ENCODE measurements at places on chromosomes 2 and 18.
A peak's percentile ranks its signal among the peaks of the same experiment; 100 is the strongest.

GRCh38 chr18:31161757-31162418 lies 768 bp downstream of the DSC1 start:
- DNase-seq, result no peak

- DNase-seq, result no peak
Measured at GRCh38 chr2:55108456-55109160, 58.4 kb upstream of the RTN4 start.

DNA sequence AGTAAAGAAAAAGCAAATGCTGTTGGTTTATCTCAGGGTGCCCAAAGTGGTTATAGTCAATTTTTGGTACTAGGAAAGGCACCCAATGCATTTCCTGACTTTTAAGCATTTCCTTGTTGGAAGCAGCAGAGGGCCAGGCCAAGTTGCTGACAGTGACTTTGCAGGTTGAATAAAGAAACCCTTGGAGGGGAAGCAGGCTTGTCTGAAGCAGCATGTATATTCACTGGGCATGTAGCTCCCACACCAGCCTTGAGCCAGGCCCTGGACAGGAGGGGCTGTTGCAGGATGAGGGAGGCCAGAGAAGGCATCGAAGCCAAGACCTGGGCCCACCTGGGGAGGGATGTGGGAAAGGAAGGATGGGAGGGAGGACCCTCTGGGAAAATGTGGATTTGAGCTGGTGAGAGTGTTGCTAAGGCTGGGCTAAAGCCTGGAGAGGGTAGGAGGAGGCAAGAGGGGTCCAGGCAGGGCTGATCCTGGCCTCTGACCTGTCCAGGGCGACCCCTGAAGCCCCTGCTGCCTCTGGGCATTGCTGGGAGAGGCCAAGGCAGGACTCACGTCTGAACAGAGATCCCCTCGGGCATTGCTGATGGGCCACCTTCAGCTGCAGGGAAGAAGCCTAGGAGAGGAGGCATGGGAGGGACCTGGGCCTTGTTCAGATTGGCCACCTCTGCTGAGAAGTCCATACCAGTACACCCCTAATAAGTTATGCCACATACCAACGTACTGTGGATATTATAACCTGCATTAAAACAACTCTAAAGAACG lies 79.6 kb downstream of the STPG4 start:
- peak; percentile 54 for DNase-seq

GRCh38 chr2:225526760-225527390 lies 127.4 kb downstream of the NYAP2 start:
- DNase-seq, result no peak

DNA sequence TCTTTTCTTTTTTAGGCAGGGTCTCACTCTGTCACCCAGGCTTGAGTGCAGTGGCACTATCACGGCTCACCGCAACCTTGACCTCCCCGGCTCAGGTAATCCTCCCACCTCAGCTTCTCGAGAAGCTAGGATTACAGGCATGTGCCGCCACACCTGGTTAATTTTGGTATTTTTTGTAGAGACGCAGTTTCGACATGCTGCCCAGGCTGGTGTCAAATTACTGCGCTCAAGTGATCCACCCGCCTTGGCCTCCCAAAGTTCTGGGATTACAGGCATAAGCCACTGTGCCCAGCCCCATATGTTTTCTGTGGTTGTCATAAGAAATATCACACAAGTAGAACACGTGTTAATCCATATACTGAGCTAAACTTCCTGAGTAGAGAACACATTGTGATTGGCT lies 14.6 kb downstream of the ENOSF1 start:
- no peak for DNase-seq

DNA sequence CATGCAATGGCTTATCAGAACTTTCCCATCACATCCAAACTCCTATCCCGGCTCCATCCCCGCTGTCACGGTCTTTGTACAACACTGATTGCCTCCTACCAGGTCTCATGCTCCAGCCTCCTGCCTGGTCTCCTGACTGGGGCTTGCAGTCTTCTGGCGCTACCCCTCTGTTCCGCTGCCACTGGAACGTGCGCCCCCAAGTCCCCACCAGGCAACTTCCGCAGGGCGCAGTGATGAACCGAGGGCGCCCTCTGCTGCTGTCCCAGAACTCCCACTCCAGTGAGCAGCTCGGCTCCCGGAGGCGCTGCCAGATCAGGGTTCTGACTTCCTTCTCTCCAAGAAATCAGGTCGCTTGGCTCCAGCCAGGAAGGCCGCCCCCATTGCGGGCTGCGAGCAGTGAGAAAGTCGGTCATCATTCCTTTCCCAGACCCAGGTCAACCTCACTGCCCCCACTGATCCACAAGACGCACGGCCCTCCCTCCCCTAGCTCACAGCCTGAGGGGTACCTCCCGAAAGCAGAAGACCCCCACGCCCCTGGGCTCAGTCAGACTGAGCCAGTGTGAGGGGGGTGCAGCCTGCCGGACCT lies 43.9 kb upstream of the RAB11FIP5 start:
- peak; percentile 68 for DNase-seq

- peak; percentile 34 for DNase-seq
Measured at GRCh38 chr18:36481201-36481657, 183.7 kb downstream of the FHOD3 start.

GRCh38 chr2:200738590-200738989 lies 73.1 kb upstream of the BZW1 start:
- no peak for DNase-seq

DNA sequence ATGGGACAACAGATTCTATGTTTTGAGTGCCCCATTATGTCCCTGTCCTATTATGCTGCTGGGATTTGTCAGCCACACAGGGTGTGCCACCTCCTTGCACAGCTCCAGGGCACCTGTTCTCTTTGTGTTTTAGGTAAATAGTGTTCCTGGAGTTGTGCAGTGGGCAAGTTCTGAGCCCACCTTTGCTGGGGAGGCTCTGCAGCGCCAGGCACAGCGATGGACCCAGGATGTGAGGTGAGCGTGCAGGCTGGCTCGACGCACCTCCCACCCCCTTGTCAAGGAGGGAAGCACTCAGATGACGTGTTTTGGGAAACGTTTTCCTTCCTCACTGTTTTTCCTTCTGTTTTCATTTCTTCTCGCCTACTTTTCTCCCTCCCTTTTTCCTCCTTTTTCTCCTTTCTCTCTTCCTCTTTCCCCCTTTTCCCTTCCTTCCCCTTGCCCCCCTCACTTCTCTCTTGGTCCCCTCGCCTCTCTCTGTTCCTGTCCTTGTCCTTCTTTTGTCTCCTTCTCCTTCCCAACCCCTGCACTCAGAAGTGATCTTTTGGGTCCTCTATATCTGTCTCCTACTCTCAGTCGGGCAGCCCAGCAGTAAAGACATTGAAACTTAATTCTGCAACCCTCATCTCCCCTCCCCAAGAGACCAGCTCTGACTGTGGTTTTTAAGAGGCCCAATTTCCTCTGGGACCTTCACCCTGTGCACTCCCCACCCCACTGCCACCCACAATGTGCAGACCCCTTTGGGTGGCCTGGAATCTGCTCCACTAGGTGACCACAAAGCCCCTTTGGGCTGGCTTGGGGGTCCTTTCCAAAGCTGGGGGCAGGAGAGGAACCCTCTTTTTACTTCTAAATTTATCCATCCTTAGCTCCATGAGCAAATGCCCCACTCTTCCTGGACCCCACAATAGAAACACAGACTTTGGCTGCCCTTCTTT lies 104.0 kb downstream of the MCFD2 start:
- no peak for DNase-seq

DNA sequence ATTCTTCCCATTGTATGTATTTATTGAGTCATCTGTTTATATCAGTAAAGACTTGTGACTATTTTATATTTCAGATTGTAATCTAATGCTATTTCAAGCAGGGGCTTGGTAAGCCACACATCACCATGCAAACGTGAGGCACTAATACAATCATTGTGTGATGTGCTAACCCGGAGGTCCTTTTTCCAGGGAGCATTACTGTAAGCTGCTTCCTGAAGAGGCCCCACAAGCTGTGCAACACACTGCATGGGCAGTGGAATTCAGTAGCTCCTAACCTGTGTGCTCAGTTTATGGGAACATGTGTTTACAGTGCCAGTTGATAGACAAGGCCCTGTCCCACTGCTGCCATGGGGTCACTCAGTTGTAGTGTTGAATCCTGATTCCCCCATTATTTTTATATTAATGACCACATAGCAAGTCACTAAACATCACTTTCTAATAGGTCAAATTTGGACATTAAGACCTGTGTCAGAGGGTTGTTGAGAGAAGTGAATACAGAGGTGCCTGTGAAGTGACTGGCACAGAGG lies 162.9 kb downstream of the FHOD3 start:
- no peak for DNase-seq

GRCh38 chr2:65500310-65501040 lies 68.1 kb upstream of the SPRED2 start:
- no peak for DNase-seq

DNA sequence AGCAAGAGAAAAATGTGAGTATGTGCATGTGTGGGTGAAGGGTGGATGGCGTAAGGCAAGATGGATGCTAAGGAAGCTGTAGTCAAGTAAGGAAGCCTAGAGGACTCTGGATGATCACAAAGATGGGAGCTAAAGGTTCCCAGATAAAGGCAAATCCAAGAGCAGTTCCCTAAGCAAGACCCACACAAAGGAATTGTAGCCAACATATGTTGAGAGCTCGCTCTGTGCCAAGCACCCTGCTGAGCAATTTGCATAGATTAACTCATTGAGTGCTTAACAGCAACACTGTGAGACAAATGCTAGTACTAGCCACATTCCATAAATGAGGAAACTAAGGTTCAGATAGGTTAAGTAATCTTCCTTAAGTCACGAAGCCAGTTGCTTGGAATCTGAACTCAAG lies 132.6 kb downstream of the C1D start:
- DNase-seq, result no peak

DNA sequence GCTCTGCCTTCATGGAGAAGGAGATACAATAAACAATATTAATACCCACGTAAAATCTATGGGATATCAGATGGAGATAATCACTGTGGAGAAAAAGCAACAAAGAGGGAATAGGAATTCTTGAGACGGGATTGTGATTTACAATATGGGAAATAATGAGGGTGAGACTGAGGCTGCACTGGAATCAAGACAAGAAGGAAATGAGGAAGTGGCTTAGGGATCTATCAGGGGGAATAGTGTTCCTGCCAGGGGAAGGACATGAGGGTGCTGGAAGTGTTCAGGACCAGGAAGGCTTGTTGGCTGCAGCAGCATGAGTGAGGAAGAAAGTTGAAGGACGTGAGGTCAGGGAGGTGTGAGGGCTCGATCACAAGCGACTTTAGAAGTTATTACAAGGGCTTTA lies 182.4 kb downstream of the DYSF start:
- DNase-seq, result no peak

DNA sequence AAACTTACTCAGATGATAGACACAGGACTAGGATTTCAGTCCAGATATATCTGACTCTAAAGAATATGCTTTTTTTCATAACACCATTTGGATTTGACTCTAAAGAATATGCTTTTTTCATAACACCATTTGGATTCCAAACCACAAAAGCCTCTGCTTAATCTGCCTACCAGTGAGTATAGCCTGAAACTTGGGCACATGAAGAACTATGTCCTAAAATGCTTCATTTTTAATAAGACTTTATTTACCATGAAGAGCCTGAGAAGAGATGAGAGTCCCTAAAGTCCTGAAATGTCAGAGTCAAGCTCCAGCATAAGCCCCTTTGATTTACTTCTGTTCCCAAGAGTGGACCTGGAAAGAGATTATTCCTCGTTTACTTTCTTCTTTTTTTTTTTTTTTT lies 54.5 kb upstream of the STPG4 start:
- DNase-seq, result peak; percentile 39

- DNase-seq, result no peak
Measured at GRCh38 chr2:65565681-65566080, 133.3 kb upstream of the SPRED2 start.

GRCh38 chr2:88828397-88829137 lies 137.1 kb downstream of the RPIA start:
- DNase-seq, result peak; percentile 47

GRCh38 chr2:96463119-96463518 lies 42.0 kb downstream of the NEURL3 start:
- DNase-seq, result no peak

GRCh38 chr2:225820826-225821225 lies 421.3 kb downstream of the NYAP2 start:
- DNase-seq, result peak; percentile 54

GRCh38 chr2:197054437-197054836 lies 127.9 kb upstream of the PGAP1 start:
- no peak for DNase-seq

- DNase-seq, result no peak
Measured at GRCh38 chr2:49686291-49686690, 532.0 kb upstream of the FSHR start.

GRCh38 chr2:229342376-229342775 lies 71.3 kb upstream of the PID1 start:
- peak; percentile 29 for DNase-seq

GRCh38 chr2:63122921-63123320 lies 72.3 kb downstream of the OTX1 start:
- no peak for DNase-seq

DNA sequence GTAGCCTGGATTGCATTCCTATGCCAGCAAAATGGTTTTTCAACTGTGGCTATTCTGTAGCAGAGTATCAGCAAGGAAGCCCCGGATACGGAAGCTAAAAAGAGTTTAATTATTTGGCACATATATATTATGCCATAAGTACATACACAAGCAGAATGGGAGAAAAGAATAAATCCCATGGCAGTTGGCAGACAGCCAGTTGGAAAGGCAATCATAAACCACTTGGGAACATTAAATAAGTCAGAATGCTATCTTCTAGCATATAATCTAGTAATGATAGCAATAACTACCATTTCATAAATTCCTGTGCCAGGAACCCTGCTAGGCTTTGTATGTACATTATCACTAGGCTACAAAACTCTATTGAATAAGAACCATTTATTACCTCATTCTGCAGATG lies 26.0 kb downstream of the GALNT5 start:
- no peak for DNase-seq

GRCh38 chr18:67104700-67105284 lies 411.7 kb downstream of the DSEL start:
- DNase-seq, result peak; percentile 70

DNA sequence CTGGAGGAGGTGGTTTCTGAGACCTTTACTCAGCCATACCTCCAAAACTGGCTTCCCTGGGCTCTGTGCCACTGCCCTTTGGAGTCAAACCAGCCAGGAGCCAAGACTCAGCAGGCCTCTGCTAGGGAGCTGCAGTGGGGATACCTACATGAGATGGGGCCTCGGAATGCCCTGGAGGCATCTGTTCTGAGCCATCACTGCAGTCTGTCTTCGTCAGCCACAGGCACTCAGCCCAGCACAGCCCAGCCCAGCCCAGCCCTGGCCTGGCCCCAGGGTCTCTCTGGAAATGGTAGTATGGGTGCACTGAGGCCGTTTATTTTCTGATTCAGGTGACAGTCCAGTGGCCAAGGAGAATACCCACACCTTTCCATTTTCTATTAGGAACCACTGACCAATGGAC lies 209.8 kb downstream of the CELF4 start:
- DNase-seq, result no peak

DNA sequence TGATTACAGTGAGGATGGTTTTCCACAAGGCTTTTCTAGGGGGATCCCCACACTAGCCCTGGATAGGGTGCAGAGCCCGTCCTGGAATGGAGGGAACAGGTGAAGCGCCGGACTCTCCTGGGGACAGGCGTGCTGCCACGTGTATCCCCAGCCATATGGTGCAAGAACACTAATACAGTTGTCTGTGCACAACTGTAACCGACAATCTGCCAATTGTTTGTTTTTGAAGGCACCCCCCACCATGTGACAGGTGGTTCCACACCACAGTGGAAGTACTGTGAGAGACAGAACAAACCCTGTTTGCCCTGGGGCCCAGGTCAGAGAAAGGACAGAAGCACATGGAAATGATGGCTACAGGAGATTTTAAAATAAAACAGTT lies 52.9 kb downstream of the MYCN start:
- DNase-seq, result no peak

GRCh38 chr2:43212216-43212835 lies 14.1 kb downstream of the ZFP36L2 start:
- no peak for DNase-seq

Measured in fibroblast of the aortic adventitia (primary cell).